ENCODE measurements at places on chromosomes 6 and 20.

DNA sequence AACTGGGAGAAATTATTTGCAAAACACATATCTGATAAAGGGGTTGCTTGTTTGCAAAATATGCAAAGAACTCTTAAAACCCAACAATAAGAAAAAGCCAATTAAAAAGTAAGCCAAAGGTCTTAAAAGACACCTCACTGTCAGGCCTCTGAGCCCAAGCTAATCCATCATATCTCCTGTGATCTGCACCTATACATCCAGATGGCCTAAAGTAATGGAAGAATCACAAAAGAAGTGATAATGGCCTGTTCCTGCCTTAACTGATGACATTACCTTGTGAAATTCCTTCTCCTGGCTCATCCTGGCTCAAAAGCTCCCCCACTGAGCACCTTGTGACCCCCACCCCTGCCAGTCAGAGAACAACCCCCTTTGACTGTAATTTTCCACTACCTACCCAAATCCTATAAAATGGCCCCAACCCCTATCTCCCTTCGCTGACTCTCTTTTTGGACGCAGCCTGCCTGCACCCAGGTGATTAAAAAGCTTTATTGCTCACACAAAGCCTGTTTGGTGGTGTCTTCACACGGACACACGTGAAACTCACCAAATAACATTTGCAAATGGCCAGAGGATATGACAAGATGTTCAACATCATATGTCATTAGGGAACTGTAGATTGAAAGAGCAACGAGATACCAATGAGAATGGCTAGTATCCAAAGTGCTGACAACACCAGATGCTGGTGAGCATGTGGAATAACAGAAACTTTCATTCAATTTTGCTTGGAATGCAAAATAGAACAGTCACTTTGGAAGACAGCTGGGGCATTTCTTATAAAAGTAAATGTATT lies 565.0 kb upstream of the ADGRB3 start:
- no peaks in the 10 kb centered on the region for H3K36me3 ChIP-seq
- no peak overlapping the region for H3K4me3 ChIP-seq
- no peaks in the 10 kb centered on the region for H3K4me1 ChIP-seq
- no peak overlapping the region for H3K27ac ChIP-seq
- H3K27me3 ChIP-seq = no peaks in the 10 kb centered on the region

- no peak overlapping the region for H3K4me3 ChIP-seq
- DNase-seq = no peak
- H3K4me1 ChIP-seq = peaks cover 9% of the 10 kb centered on the region
Measured at GRCh38 chr6:152267967-152268845, 369.0 kb downstream of the SYNE1 start.

GRCh38 chr20:59723607-59724456 lies 119.5 kb downstream of the PHACTR3 start:
- DNase-seq = no peak
- H3K27me3 ChIP-seq = no peaks in the 10 kb centered on the region
- H3K4me1 ChIP-seq = peaks cover 3% of the 10 kb centered on the region
- no peaks in the 10 kb centered on the region for H3K36me3 ChIP-seq

- H3K27ac ChIP-seq = peak overlapping the region; percentile 4
- peaks cover 33% of the 10 kb centered on the region for H3K4me1 ChIP-seq
- no peaks in the 10 kb centered on the region for H3K27me3 ChIP-seq
- no peak for DNase-seq
- peaks cover 16% of the 10 kb centered on the region for H3K36me3 ChIP-seq
Measured at GRCh38 chr20:50508171-50508755, 1.9 kb upstream of the PTPN1 start.

- peaks cover 3% of the 10 kb centered on the region for H3K4me1 ChIP-seq
- H3K36me3 ChIP-seq = no peaks in the 10 kb centered on the region
- no peaks in the 10 kb centered on the region for H3K27me3 ChIP-seq
Measured at GRCh38 chr6:154914288-154914687, 80.8 kb upstream of the TIAM2 start.

GRCh38 chr6:137821491-137821890 lies 45.6 kb upstream of the TNFAIP3 start:
- peaks cover 3% of the 10 kb centered on the region for H3K36me3 ChIP-seq
- H3K4me1 ChIP-seq = peaks cover 62% of the 10 kb centered on the region
- no peaks in the 10 kb centered on the region for H3K27me3 ChIP-seq
- no peak overlapping the region for H3K27ac ChIP-seq

DNA sequence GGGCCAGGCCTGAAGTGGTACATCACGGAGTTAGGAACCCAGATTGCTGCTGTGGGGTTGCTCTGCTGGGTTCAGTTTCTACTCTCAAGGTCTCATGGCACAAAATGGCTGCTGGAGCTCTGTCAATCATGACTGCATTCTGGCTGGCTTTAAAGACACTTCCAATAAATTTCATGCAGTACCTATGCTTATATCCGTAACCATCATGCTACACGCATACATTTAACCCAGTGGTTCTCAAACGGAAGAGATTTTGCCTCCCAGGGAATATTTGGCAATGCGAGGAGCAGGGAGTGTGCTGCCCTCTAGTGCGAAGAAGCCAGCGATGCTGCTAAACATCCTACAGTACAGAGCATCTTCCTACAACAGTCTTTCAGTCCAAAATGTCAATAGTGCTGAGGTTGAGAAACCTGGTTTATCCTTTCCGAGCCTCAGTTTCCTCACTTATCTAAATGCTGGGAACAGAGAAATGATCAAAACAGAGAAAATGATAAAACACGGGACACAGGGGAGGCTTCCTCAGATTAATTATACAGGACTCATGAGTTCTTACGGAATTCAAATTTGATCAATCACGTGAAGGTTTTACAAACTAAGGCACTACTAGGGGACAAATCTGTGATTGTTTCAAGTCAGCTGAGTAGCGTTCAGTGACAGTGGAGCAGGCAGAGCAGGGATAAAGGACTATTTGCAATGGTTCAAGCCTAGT lies 9.6 kb upstream of the SLC2A10 start:
- peaks cover under 1% of the 10 kb centered on the region for H3K4me1 ChIP-seq
- DNase-seq = no peak
- peaks cover 15% of the 10 kb centered on the region for H3K27me3 ChIP-seq
- no peak overlapping the region for H3K27ac ChIP-seq
- no peaks in the 10 kb centered on the region for H3K36me3 ChIP-seq
